Thoracic aorta (tissue), 2 donors: ENCODE measurements at places on chromosomes 13 and 19. TPM values are rescaled to one million over a fixed set of nuclear protein-coding genes. Genes with fewer than 3 reads are reported as not detected.

GRCh38 chr13:45792827-45793303 is 58.7 kb downstream of the SIAH3 start:
- DNase-seq, result no peak

DNA sequence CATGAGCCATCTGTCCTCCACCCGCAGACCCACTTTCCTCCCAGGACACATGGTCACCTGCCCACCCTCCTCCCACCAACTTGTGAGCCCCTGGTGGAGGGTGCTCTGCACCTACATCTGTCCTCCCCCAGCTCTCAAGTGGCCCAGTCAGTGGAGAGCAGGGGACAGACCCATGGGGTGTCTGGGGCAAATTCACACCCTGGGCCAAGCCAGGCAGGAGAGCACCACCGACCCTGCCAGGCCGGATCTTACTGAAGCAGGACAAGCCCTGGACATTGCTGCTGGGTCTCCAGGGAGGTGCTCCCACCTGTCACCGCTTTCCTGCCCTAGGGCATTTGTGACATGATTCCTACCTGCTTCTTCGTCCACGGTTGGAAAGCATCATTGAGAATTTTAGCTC is 221.6 kb downstream of the TUBA3C start:
- DNase-seq, result no peak

DNA sequence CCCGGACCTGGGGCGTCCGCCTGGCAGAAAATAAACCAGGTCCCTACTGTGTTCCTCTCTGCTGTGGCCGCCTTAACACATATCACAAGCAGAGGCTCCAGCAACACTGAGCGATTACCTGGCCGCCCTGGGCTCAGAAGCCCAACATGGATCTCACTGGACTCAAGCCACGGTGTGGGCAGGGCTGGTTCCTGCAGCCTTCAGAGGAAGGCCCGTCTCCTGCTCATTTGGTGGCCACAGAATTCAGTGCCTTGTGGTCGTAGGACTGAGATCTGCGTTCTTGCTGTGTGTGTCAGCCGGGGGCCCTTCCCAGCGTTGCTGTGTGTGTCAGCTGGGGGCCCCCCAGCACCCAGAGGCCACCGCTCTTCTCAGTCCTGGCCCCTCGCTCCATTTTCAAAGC is 30.2 kb downstream of the C2CD4C start:
- no peak for DNase-seq

DNA sequence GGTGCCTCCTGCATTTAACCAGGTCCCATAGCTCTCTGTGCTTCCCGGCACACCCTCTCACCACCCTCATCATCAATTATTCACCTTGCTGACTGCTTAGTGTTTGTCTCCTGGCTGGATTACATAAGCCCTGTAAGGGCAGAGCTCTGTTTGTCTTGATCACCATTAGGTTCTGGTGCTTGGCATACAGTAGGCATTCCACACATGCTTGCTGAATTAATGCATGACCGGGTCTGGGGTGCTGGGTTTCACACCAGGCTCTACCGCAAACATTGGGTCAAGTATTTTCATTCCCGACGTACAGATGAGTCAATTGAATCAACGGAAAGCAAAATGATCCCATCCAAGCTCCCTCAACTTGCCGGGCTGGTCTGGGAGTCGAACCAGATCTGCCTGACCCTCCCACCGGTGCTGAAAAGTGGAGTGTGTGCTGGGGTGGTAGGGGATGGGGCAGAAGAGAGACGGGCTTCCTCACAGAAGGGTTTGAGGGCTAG is 28.5 kb downstream of the VAV1 start:
- no peak for DNase-seq

DNA sequence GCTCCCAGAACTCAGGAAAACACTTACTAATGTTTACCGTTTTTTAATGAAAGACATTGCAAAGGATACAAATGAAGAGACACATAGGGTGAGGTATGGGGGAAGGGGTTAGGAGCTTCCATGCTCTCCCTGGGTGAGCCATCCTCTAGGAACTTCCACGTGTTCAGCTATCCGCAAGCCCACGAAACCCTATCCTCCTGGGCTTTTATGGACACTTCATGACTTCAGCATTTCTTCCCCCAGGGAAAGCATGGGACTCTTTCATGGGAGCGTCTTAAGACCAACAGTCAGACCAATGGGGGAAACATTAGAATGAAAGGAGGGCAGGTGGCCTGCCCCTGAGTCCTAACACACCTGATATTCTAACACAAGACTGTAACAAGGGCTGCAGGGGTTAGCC is 6.6 kb upstream of the ESD start:
- no peak for DNase-seq

- DNase-seq, result no peak
These were observed 1635.8 kb downstream of the PCDH9 start for GRCh38 chr13:65594298-65594781.

- no peak for DNase-seq
These were observed 11.7 kb downstream of the CYTH2 start for GRCh38 chr19:48480558-48481500.

DNA sequence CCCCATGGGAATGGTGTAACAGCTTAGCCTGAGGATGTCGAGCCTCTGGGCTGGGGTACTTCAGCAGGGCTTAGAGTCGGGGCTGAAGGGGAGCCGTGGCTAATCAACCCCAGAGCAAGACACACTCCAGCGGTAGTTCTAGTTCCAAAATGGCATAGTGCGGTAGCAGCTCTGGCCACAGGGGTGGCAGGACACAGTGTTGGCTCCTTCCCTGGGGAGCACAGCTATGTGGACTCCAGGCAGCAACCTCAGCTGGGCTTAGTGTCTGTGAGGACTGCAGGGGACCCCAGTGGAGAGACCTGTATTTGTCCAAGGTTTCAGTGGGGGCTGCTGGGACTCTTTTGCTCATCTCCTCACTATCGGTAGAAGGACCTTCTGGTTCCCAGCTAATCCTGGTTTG is 70.8 kb upstream of the PCDH20 start:
- no peak for DNase-seq

- DNase-seq, result no peak
These were observed 221.0 kb downstream of the EFNB2 start for GRCh38 chr13:106314417-106314816.

DNA sequence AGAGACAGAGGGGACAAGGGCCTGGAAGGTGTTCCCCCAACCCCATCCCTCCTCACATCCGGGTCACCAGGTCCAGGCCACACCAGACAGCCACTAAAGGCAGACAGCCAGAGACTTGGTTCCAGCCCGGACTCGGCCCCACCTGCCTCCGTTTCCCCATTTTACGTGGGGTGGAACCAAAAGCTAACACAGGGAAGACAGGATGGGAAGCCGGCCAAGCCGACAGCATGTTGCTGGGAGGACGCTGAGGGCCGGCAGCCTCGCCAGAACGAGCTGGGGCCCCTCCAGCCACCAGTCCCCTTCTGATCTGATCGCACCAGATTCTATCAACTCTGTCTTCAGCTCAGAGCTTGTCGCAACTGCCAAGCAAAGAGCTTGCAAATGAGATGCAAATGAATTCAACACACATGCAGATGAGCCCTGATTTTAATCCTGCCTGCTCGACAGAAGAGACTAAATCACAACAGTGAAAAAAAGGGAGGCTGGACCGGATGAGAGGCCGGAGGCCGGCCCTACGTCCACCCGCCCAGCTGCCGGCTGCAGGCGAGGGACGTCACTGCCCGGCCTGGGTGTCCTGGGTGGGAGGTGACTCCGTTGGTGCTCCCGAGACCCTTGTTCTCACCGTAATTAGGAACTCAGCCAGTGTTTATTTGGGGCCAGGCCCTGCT is 17.5 kb upstream of the SHC2 start:
- no peak for DNase-seq

DNA sequence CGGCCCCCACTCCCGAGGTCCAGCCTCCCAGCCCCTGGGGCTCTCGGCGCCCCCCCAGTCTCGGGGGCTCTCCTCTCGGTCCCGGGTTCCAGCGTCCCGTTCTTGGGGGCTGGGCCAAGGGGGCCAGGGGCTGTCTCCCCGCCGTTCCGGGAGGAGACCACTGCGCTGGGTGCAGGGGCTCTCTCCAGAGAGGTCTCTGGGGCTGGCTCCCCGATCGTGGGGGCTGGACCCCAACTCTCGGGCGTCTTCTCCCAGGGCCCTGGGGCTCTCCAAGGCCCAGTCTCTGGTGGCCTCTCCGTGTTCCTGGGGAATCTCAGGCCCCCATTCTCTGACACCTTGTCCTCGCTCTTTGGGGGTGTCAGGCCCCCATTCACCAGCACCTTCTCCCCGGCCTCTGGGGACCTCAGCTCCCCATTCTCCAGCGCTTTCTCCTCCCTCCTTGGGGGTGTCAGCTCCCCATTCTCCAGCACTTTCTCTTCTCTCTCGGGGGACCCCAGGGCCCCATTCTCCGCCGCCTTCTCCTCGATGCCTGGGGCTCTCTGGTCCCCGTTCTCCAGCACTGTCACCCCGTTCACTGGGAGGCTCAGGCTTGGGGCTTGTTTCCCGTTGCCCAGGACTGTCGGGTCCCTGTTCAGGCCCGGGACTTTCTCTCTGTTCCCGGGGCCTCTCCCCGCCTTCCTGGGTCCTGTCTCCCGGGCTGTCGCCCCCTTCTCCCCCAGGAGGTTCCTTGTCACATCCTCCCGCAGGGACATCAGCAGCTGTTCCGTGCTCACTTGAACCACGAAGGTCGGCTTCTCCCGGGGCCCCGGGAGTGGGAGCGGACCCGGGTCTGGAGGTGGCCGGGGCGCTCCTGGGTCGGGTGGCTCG is 13.7 kb downstream of the LMTK3 start:
- no peak for DNase-seq

GRCh38 chr19:56477429-56478338 is 539 bp upstream of the ZNF667 start:
- DNase-seq, result peak; percentile 46

DNA sequence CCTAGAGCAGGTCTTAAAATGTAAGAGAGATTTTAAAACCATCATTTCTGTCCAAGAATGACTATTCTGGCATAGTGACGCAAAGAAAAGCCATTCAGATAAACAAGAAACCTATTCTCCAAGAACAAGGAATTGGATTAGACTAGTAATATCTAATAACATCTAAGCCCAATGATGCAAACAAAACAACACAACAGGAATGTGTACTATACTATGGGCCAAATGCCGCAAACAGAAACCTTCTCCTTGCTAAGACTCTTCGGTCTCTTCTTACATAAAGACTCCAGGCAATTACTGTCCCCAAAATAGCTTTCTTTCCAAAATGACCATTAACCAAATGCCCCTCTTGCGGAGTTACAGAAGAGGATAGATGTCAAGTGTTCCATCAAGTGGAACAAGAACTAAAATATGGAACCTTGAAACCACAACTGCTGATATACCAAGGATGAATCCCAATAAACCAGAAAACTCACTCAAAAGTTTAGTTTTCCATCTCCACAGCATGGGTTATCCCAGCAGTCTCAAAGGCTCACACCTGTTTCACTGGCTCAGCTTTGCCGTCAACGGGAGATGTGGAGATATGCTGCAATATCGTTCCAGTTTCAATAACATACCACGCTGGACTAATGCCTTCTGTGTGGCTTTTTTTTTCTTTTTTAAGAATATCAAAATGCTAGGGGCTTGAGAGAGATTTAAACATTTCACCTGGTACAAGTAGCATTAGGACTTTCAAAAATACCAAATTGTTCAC is 76.2 kb downstream of the FOXO1 start:
- no peak for DNase-seq

GRCh38 chr19:10915130-10916091 is 13.0 kb downstream of the YIPF2 start:
- DNase-seq, result no peak

GRCh38 chr19:48530770-48531169 is 19.1 kb upstream of the LMTK3 start:
- no peak for DNase-seq

DNA sequence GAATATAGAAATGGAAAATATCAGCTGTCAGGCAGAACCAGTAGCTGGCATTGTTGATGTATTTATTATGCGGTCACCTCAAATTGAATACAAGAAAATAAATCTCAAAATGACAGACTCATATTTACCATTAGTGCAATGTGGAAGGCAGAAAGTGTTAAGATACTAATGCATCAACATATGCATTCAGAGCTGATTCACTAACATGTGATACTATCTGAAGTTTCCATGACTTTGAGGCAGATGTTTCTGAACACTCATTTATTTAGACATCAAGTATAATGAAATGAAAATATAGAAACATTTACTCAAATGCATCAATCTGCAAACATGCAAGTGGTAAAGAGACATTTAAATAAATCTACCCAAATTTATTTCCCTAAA is 474.2 kb upstream of the SLC10A2 start:
- DNase-seq, result no peak

GRCh38 chr13:102692491-102692826 is 2.4 kb downstream of the METTL21C start:
- DNase-seq, result no peak

DNA sequence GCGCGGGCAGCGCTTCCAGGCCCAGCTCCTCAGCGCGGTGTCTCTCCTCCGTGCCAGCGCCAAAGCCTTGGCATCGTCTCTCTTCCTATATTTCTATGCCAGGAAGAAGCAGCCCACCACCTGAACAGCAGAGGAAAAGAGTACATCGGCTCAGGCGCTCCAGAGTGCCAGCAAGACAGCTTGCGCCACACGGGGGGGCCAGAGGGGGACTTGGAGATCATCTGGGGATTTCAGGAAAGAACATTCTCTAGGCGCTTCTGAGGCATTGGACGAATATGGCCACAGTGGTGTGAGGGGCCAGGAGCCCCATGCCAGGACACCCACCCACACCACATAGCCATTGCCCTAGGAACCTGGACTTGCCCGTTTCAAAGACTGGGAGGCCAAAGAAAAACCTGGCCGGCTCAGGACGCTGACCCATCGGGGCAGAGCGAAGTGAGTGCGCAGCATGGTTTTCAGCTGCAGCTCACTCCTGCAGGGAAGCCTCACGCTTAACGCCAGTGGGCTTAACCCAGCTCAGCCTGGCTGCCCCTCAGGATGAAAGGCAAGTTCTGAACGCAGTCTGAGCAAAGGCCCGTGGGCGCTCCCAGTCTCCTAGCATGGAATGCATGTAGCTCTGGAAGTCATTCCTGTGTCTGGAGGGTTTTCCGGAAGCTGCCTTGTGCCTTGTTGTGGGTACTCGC is 62.1 kb downstream of the GGACT start:
- no peak for DNase-seq

The KLK11 gene
- not detected for total RNA-seq

The CYP2A7 gene
- not detected for total RNA-seq

The GJB6 gene
- total RNA-seq, result not detected

The ZNF253 gene
- total RNA-seq, result 3.0 TPM

The DACT3 gene
- total RNA-seq, result 138 TPM

The KLK14 gene
- total RNA-seq, result not detected
